ENCODE measurements at places on chromosomes 3 and 15. TPM values are rescaled to one million over a fixed set of nuclear protein-coding genes. Genes with fewer than 3 reads are reported as not detected.

GRCh38 chr15:20356911-20357480 is 184.6 kb downstream of the GOLGA6L6 start:
- DNase-seq: no peak

CHRNA3 gene
- not detected for polyA plus RNA-seq

DNA sequence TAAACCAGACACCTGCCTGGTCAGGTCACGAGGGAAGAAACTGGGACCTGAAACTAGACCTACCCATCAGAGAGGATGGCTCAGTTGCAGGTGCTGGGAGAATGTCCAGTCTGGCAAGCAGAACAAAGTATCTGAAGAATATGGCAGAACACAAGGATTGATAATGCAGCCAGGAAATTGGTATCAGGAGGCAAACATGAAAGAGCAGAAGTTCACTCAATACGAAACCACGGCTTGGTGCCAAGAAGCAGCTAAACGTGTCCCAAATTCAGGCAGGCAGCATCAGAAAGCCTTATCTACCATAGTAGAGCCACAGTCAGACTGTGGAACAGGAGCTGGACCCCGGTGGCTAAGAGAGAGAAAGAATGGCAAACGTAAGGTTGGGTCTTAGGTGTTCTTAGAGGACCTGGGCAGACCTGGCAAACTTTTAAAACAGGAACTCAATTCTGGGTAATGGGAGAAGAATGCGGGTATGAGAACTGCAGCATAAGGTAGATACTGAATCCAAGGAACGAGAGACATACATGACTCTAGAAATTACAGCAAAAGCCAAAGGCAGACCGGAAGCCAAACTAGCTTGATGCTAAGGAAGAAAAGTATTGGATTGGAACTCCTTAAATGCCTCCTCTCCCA is 169.0 kb upstream of the NECTIN3 start:
- DNase-seq: no peak

IL20RB gene
- 72.5 TPM for polyA plus RNA-seq

- no peak for DNase-seq
Measured at GRCh38 chr3:12267376-12268030, 21.4 kb upstream of the PPARG start.

ARF4 gene
- polyA plus RNA-seq: 743 TPM

NDUFB4 gene
- 246 TPM for polyA plus RNA-seq

KLHL40 gene
- polyA plus RNA-seq: not detected

DNA sequence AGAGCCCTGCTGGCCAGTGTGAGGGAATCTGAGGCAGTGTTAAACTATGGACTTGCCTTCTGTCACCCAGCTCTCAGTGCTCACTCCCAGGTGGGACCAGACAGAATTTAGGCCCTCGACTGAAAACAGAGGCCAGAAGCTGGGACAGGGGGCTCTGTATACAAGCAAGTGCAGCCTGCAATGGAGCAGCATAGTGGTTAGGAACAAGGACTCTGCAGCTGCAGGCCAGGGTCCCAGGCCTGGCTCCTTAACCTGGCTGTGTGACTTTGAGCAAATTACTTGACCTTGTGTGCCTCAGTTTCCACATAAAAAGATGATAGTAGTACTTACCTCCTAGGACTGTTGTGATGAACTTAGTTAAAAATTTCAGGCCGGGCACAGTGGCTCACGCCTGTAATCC is 39.8 kb downstream of the CMTM7 start:
- DNase-seq: no peak

DNA sequence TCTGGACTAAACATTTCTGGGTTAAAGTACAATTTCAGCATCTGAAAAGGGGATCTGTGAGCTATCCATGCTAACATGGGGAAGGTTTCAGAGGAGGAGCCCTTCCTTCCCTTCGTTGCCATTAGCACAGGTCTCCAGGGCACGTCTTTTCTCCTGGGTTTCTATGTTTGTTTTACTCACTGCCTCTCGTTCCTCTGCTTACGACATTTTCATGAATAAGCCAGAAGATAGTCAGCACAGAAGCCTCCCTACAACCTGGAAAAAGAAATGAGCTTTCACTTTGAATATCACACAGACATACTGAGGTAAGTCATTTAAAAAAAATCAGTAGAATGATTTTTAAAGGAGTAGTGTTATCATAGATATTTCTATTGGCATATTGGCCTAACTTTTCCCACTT is 117.2 kb upstream of the KCNMB2 start:
- peak; percentile 32 for DNase-seq

DNA sequence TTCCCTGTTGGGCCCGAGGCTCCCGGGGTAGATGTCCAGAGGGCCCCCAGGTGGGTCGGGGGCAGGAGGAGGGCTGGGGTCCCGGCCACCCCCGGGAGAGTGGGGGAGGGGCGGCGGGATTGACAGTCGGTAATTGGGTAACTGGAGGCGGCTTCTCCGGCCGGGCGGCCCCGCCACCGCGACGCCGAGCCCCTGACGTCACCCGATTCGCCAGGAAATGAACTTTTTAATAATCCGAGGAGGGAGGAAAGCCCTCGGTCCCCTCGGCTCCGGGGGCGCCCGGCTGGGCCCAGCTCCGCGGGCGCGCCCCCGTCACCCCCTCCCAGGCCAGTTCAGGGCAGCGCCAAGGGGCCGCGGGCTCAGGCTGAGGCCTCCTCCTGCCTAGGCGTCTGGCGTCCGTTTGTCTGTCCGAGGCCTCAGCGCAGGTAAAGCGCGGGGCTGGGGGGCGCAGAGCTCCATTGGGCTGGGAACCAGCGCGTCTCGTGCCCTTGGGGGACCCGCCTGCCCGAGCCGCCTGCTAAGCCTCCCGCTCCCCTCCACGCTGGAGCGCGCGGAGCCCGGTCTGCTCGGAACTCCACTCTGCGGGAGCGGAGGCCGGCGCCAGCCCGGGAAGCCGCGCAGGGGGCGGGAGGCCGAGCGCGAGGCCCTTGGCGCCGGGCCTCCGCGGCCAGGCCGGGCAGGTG is 3.9 kb downstream of the GATA2 start:
- peak; percentile 87 for DNase-seq

RNF7 gene
- 234 TPM for polyA plus RNA-seq

GRCh38 chr3:182240474-182240873 is 528.7 kb downstream of the SOX2 start:
- DNase-seq: no peak

DNA sequence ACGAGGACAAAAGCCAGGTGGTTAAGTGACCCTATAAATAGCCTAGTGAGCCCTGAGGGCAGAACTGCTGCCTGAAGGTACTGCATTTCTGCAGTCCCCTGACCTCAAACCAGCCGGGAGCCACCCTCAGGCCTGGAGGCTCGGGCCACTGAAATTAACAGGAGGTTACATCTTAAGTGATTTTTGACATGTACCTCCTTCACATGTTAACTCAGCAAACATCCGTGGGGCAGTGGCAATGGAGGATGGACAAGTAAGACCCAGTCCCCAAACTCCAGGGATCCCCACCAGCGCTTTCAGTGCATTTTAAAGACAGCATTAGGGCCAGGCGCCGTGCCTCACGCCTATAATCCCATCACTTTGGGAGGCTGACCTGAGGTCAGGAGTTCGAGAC is 26.2 kb downstream of the PSTPIP1 start:
- no peak for DNase-seq

FAM107A gene
- polyA plus RNA-seq: 0.13 TPM

BOC gene
- polyA plus RNA-seq: 21.6 TPM

DNA sequence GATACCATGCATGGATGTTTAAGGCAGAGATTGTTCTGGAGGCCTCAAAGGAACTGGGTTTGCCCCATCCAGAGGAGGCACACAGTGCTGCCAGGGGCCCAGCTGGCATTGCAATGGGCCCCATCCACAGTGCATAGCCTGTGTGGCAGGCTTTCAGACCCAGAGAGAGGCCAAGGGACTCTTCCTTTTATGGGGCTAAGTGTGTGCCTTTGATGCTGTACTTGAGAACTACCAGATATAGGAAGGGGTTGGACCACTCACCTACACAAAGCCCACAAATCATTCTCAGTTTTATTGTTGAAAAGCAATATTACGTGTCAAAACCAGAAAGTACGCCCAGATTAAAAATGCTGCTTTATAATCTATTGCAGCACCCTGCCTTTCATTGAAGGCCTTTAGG is 134.9 kb downstream of the EPHB1 start:
- DNase-seq: no peak

DNA sequence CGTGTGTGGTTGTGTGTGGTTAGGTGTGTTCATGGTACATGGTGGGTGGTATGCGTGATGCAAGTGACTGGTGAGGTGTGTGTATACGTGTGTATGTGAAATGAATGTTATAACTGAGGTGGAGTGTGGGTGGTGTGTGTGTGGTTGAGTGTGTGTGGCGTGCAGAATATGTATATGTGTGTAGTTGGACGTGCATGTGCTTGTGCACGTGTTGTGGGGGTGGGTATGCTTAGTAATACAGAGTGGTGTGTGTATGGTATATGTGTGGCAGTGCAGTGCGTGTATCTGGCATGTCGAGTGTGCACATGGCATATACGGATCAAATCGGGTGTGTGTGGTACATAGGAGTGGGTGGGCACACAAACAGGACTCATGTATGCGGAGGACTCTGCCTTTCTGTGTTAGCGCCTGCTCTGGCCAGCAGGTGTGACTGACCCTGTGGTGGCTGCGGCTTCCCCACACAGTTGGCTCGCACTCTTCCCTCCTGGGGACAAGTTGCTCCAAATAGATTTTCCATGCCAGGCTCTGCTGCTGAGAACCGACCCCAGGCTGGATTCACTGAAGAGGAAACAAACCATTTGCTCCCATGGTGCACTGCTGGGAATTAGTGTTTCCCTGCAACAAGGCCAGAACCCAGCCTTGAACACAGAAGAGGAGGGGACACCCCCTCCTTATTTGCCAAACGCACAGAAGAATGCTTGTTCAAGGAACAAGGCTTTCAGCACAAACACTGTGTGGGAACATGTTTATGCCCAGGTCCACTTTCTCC is 1.2 kb upstream of the C3orf70 start:
- no peak for DNase-seq

RAD54L2 gene
- 9.2 TPM for polyA plus RNA-seq

GP9 gene
- polyA plus RNA-seq: not detected

TGM5 gene
- not detected for polyA plus RNA-seq

DNA sequence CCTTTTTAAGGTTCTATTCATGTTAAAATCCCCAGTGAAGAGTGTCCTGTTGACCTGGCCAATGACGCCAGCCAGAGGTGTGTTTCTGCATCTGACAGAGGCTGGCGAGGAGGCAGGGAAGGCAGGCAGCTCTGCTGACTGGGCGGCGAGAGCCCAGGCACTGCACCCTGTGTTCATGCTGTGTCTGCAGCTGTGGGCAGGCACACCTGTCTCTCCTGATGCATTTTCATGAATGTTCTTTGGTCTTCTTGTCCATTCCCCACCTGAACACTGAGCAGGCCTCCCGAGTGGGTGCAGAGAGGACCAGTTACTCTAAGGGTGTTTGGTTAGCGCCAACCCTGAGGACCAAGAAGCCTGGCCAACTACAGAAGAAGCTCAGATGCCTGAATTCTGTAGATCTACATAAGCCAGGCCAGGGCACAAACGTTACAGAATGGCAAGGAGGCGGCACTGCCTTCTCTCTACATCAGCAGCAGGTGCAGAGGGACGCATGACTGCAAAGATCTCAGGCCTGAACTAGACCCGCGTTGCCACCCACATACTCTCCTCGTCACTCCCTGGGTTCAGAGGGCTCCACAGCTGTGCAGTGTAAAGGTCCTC is 233.7 kb downstream of the OCA2 start:
- no peak for DNase-seq

DNA sequence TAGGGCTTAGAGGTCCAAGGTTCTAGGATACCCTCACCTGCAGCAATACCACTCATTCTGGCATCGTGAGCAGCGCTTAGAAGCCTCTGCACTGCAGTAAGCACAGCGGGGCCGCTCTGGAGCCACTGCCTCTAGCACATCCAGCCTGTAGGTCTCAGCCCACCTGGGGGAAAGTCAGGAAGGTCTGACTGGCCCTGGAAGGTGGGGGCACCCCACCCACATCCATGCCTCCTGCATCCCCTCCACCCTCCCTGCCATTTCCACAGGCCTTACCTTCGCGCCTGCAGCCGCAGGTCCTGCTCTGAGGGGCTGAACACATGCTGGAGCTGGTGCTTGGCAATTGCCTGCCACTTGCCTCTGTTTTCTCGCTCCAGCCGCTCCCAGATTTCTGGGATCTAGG is 901 bp upstream of the RASSF1 start:
- no peak for DNase-seq

PRR20G gene
- polyA plus RNA-seq: not detected

DNA sequence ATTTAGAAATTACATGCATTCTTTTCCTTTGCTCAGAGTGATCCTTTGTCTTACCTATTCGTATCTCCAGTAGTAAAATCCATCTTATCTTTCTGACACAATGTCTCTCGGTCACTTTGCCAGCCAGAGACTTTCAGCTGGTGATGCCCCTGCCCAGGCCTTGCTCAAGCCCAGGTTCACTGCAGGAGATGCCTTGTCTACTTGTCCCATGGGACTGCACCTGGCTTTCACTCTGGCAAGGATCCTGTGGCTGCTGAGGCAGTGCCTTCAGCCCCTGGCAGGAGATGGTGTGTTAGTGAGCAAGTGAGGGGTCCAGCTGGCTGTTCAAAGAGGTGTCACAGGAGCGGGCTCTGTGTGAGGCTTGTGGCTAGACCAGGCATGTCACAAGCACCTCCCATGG is 1268.9 kb downstream of the OTOL1 start:
- DNase-seq: no peak

GRCh38 chr3:110932567-110932966 is 139.0 kb upstream of the NECTIN3 start:
- DNase-seq: peak; percentile 20

GP5 gene
- not detected for polyA plus RNA-seq

SLC28A2 gene
- polyA plus RNA-seq: not detected

RAB43 gene
- 6.9 TPM for polyA plus RNA-seq

DNA sequence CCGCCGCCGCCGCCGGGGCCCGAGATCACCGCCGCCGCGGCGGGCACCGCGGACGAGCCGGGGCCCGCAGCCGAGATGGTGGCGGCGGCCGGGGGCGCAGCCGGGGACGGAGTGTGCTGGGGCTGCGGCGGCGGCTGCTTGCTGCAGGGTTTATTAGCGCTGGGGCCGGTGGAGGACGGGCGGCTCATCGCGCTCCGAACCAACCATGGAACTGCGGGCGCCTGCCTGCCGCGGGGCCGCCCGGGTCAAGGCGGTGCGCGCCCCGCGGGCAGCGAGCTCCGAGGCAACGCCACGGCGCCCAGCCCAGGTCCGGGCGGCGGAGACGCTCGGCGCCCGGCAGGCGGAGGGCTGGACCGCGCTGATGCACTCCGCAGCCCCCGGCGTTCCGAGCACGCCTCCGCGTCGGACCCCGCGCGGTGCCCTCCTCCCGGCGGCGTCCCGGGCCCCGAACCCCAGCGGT is 277 bp downstream of the SIAH2 start:
- DNase-seq: no peak

- DNase-seq: peak; percentile 62
Measured at GRCh38 chr3:101244212-101244575, 76.2 kb downstream of the IMPG2 start.

DNA sequence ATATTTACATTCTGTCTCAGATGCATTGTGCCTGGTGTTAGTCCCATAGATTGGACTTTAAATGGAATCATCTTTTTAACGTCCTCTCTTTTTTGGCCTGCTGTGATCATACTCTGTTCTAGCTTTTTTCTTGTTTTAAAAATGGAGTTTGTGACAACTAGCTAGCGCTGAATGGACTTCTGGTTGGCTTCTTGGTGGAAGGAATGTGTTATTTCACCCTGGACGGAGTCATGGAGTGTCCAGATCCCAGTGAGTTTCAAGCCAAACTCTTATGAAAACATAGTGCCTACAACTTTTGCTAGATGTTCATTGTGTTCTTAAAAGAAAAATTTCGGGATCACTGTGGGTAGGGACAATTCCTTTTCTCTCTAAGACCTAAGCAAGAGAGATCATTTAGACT is 192.6 kb downstream of the TCF12 start:
- DNase-seq: no peak
